Foreskin fibroblast (primary cell): ENCODE measurements at places on chromosomes 3 and 15.
A peak's percentile ranks its signal among the peaks of the same experiment; 100 is the strongest.

DNA sequence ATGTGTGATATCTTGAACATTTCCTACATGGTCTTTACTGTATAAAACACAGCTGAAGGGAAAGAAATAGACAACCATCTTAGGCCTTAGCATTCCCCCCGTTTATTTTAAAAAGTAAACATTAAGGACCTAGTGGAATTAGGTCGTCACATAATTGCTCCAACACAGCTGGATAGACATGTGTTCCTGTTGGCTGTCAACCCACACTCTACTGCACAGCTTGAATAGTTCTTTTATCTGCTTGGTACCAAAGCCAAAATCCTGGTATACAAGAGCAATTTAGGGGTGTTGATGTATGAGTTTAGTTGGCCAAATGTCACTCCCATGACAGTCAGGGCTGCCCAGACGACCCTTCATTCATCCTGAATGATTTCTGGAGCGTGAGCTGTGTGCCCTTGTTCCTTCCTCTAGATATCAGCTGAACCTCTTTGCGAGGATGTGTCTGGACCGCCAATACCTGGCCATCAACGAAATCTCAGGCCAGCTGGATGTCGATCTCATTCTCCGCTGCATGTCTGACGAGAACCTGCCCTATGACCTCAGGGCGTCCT, 179.7 kb downstream of the ITPR1 start:
- DNase-seq = no peak

DNA sequence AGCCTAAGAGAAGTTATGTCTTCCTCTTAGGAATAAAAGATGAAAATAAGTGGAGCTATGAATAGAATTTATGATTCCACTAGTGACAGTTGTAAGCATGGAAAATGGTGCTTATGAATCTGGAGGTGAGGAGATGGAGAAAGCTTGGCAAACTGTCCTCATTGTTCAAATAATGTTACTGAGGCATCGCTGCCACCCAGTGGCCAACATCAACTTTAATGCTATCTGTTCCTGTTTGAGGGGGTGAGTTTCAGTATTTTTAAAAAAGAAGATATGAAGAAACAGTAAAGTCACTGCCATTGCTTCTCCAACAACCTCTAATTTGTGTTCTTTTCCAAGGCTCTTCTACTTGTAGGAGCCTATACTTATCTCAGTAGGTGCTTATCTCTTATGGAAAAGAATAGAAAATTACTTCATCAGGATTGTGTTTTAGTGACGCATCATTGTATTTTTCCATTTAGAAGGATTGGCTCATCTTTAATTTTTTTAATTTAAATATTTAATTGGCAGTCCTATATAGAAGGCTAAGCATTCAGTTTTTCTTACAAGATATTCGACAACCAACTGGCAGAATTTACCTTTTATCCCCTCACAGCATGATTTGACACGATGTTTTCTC, 260.4 kb upstream of the P2RY1 start:
- peak; percentile 57 for DNase-seq

DNA sequence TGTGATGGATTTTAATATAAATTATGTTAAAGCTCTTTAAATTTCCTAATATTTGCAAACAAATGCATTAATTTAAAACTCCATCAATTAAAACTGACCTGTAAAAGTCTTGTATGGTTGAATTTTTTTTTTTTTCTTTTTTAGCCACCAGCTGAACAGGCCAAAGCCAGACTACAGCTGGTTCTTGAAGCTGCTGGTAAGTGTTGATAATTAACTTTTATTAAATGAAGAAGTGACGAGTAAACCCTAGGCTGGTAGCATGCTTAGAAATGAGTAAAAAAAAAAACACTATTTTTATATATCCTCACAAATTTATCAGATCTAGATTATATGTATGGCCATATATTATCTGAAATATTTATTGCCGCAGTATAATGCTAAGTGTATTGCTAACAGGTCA, 216.3 kb upstream of the MLF1 start:
- DNase-seq = no peak

GRCh38 chr3:51382076-51382745, 2.9 kb upstream of the MANF start:
- no peak for DNase-seq

DNA sequence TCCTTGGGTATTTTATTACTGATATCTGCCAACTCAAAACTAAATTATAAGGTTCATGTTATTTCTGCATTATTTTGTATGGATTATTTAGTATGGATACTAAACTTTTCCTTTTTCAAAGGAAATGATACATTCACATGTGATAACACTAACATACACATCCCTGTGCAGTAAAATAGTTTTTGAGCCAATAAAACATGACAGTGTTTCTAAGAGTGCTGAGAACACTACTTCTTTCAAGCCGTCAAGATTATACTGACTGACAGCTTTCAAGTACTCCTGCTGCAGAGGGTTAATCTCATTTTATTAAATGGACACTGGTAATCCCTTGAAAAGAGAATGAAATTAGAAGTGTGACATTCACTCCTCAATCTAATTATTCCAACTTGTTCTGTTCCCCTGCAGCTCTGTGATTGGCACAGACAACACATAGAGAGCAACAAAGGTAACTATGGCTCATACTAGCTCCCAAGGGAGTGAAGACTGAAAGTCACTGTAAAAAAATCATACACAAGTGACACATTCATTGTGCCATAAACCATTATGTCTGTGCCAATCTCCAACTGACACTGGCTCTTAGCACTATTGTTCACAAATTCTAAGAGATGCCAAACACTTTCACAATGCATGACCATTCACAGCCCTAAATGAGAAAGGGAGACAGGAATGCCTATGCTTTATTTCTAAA, 468.6 kb downstream of the SHQ1 start:
- DNase-seq = no peak

- DNase-seq = no peak
These were observed 198.4 kb upstream of the ST8SIA2 start for GRCh38 chr15:92195241-92195640.

DNA sequence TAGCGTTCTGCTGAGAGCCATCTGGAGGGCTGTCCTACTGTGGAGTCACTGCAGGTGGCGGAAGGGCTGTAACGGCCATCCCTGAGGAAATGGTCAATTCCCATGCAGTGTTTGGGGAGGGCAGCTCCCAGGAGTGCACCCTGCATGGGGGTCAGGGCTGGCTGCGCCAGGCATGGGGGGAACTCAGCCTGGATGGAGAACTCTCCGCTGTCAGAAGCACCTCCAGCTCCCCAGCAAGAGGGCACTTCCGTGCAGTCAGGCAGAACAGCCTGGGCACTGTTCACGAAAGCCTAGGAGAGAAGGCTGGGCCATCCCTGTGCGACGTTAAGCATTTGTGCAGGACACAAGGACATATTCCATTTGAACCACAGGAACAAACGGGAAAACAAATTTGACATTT, 105.2 kb downstream of the LRIG1 start:
- DNase-seq = no peak
